Stimulated activated CD4-positive, alpha-beta T cell treated with anti-CD3 and anti-CD28 coated beads, TNF-alpha, amount 100 ng/mL, for 24 hours (primary cell): ENCODE measurements at places on chromosomes 3 and 15.

DNA sequence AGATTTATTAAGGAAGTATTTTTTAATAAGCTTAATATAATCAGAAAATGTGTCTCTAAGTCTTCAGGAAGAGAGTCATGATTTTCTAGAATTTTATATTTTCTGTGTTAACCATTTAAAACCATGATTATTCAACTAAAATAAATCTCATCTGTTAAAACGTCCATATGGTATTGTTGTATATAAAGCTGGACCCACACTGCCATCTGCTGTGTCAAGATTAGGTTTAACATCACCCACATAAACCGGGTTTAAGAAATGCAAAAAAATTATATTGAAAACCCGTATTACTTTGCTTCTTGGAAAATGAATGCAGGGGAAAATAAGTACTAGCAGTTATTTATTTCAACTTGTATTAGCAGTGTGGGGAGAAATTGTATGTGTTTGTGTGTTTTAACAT, 9.5 kb upstream of the CCDC66 start:
- DNase-seq, result no peak

- DNase-seq, result no peak
These were observed 75.5 kb downstream of the SPATA16 start for GRCh38 chr3:173065543-173065981.

- DNase-seq, result no peak
These were observed 280.1 kb downstream of the SV2B start for GRCh38 chr15:91380114-91380513.

DNA sequence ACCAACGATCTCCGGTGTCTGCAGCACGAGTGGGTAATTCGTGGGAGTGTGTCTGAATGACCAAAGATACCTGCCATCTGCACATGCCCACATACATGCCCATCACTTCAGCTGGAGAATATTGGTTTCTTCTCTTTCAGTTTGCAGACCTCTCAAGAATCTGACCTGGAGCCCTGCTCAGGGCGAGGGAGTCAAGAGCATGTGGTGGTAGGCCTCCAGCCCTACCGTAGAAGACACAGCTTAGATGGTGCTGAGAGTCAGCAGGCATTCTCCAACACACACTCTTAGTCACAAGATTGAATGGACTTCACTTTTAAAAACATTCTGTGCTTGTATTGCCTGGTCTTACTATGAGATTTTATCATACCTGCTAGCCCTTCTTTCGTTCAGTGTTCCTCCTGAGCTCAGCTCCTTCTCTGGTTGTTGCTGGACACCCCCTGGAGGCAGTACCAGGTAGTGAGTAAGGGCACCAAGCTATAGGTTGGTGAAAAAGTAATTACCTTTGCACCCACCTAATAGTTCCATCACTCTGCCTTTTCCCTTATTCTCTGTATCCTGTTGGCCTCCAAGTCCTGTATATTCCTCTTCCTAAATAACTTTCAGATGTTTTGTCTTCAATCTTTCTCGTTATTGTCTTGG, 252.0 kb downstream of the CACNA2D3 start:
- no peak for DNase-seq

- no peak for DNase-seq
These were observed 571.8 kb downstream of the FOXP1 start for GRCh38 chr3:71011565-71012287.
